Cardiac muscle cell (in vitro differentiated cells and primary cell): ENCODE measurements at places on chromosomes 2 and 18. TPM values are rescaled to one million over a fixed set of nuclear protein-coding genes. Genes with fewer than 3 reads are reported as not detected.

DNA sequence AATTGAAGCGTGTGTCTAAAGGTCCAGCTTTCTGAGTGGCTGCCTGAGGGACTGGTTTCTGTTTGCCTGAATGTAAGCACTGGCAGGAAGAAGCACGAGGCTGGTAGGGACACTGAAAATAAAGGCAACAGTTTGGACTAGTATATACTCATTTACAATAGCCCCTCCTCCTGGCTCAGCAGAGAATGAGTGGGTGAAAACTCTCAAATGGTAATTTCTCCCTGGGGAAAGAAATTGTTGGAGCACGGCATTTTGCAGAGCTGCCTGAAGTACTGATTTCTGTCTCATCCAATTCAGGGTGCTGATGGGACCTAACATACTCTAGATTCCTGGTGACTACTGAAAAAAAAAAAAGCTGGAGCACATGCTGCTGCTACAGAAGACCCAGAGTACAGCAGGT lies 17.3 kb upstream of the SPP2 start:
- no peak for DNase-seq

- DNase-seq = no peak
These were observed 5.5 kb downstream of the EN1 start for GRCh38 chr2:118841828-118842461.

GRCh38 chr2:227013330-227013729 lies 150.7 kb downstream of the COL4A4 start:
- no peak for DNase-seq

The HOXD9 gene
- polyA plus RNA-seq = not detected in 2 replicates

The SERPINB12 gene
- polyA plus RNA-seq = not detected in 2 replicates

The TUBB8B gene
- not detected in 2 replicates for polyA plus RNA-seq

The FBLN7 gene
- polyA plus RNA-seq = 0.28 and 2.8 TPM in 2 replicates

The CDK5R2 gene
- 0.22 and 0.24 TPM in 2 replicates for polyA plus RNA-seq

The XPO1 gene
- 80.6 and 103 TPM in 2 replicates for polyA plus RNA-seq
